Activated CD4-positive, alpha-beta T cell treated with anti-CD3 and anti-CD28 coated beads, Interleukin-2, amount 10 ng/mL, durations not matched to agents 7 days and 5 days (primary cell): ENCODE measurements at places on chromosomes 5 and 9. TPM values are rescaled to one million over a fixed set of nuclear protein-coding genes. Genes with fewer than 3 reads are reported as not detected.

DNA sequence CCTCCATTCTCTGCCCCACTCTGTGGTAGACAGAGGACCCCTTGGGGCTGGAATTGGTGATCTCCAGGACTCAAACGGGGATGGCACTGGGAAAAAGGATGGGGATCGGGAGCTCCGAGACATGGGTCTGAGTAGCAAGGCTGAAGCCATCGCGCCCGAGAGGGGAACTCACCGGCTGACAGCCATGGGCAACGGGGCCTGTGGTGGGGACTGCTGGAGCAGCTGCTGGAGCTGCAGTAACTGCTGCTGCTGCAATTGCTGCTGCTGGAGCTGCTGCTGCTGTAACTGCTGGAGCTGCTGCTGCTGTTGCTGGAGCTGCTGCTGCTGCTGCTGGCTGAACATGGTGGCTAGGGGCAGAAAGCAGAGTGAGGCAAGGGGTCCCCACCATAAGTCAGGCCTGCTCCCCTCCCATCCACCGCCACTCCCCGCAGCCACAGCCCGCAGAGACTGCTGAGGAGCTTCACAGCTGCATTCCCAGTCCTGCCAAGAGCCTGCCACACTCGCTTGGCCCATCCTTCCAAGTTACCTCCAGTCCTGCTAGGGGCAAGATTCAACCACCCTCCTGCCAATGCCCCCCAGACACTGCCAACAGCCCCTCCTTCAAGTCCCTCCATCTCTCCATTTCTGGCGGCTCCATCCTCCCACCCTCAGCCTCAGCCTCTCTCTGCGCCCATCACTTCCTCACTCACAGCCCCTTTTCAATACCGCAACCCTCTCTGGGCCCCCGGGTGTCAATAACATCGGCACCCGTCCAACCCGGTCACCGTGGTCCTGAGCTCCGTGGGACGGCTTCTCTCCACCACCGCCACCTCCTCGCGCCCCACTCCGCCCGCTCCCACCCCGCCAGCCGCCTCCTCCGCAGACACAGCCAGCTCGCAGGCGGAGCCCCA lies 611 bp downstream of the CIZ1 start:
- no peak for DNase-seq

DNA sequence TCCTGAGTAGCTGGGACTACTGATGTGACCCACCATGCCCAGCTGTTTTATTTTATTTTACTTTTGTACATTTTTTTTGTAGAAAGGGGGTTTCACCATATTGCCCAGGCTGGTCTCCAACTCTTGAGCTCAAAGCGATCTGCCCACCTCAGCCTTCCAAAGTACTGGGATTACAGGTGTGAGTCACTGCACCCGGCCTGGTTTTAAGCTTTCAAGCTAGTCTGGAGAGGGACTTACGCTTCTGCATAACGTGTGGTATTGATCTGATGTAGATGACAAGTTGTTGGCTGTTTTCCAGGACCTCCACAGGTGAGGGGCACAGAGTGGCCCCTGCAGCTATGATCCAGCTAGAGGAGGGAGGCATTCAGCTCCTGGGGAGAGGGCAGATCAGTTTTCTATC lies 6.8 kb upstream of the CCL21 start:
- DNase-seq = no peak

DNA sequence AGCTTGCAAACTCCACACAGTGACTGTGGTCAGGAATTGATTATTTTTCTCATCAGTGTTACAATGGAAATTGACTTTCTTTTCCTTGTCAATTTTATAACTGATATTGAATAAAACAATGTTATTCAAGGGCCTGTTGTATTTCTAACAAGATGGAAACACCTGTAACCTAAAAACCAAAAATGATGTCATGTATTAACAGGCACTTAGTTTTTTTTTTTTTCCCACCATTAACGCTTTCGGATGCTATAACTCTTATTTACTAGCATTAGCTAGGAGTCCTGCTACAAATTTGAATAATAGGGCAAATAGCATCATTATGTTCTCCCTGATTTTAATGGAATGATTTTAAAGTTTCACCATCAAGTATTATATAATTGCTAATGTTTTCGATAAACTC lies 30.3 kb downstream of the RNF180 start:
- DNase-seq = no peak

Gene HARS1
- 71.5 TPM for total RNA-seq

Gene FBXL7
- total RNA-seq = not detected

Gene HRCT1
- total RNA-seq = not detected

GRCh38 chr5:151413800-151414199 lies 33.6 kb upstream of the SLC36A1 start:
- no peak for DNase-seq

DNA sequence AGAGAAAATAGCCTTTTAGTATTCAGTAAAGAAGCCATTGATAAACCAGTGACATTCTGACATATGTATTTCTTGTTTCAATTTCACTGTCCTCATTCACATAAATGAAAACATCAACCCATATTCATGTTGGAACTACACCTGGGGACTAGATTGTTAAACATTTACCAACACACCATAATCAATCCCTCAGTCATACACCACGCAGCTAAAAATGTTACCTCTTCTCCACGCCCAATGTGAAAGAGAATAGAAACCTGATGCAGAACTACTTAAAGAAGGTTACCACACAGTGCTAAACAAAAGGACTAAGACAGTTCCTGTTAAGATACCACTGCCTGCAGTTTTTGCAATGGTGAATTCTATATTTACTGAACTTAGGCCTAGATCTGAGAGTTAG lies 518.9 kb downstream of the PRELID2 start:
- no peak for DNase-seq

- no peak for DNase-seq
These were observed 507.3 kb upstream of the TYRP1 start for GRCh38 chr9:12185856-12186255.

DNA sequence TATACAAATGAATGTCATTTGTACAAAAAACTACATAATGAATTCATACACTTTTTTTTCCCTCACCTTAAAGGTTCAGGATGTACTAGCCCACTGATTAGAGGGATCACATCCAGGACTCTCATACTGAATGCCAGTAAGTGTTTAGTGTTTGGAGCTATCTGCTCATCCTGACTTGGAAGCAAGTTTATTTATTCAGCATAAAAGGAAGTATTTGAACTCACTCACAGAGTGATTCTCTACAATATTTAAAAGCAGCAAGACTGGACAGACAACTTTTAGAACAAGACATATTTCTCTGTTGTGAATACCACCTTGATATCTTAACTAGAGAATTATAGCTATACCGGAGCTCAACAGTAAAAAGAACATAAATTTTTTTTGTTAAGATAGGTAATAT lies 14.8 kb upstream of the IQGAP2 start:
- no peak for DNase-seq

GRCh38 chr9:15720861-15721260 lies 168.0 kb downstream of the CCDC171 start:
- no peak for DNase-seq

Gene CXCL14
- not detected for total RNA-seq

Gene GABBR2
- total RNA-seq = not detected

DNA sequence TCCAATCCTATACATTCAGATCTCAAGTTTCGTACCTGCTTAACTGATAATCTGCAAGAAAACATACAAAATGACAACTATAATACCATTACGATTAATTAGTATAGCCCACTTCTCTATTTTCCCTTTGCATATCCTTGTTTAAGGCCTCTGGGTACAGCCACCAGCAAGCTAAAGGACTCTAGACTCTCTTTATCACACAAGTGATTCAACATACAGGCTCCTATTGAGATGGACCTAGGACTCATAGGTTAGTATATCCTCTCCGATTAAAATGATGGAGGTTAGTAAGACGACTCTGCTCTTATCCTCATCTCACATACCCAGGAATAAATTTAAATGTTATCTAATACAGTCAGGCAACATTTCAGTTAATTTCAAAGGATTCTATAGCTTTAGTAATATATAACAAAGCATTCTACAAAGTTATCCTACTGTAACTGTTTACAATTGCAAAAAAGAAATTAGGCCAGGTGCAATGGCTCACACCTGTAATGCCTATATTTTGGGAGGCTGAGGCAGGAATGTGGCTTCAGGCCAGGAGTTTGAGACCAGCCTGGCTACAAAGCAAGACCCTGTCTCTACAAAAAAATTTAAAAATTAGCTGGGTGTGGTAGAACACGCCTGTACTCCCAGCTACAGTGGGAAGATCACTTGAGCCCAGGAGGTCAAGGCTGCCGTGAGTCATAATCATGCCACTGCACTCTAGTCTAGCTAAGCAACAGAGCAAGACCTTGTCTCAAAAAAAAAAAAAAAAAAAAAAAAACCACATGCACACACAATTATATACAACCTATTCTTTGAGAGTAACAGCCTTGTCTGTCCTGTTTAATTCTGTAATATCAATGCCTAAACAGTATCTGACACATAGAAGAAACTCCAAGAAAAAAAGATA lies 15.4 kb downstream of the HAUS6 start:
- DNase-seq = no peak

Gene SV2C
- total RNA-seq = 0.07 TPM

Gene TLX3
- not detected for total RNA-seq

- DNase-seq = no peak
These were observed 26.3 kb downstream of the FAF2 start for GRCh38 chr5:176474476-176474875.

DNA sequence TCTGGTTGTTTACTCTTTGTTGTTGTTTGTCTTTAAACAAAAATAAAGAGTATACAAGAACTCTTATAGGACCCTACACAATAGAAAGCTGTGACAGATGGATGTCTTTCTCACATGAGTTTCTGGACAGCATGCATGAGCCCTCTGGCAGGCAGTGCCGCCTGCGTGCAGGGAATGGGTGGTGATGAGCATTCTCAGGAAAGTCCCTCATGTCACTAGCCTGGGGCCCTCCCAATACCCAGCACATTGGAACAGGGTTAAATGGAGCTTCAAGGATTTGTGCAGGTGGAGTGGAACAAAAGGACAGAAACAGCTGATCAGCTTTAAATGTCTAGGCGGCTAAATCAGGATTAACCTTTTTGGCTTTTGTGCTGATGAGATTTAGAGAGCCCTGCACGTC lies 181.0 kb upstream of the CD180 start:
- DNase-seq = no peak

GRCh38 chr9:15824310-15824709 lies 271.5 kb downstream of the CCDC171 start:
- DNase-seq = no peak

GRCh38 chr9:110767559-110768063 lies 99.0 kb downstream of the MUSK start:
- DNase-seq = no peak

Gene ALDOB
- not detected for total RNA-seq

GRCh38 chr5:169742771-169743296 lies 105.8 kb downstream of the DOCK2 start:
- no peak for DNase-seq

- DNase-seq = no peak
These were observed 114.0 kb downstream of the MAT2B start for GRCh38 chr5:163619273-163619934.

- no peak for DNase-seq
These were observed 296.8 kb downstream of the SMARCA2 start for GRCh38 chr9:2311920-2312319.

- DNase-seq = no peak
These were observed 248.9 kb downstream of the PIK3R1 start for GRCh38 chr5:68464424-68464823.

- no peak for DNase-seq
These were observed 117.9 kb upstream of the GRIA1 start for GRCh38 chr5:153372425-153373129.

DNA sequence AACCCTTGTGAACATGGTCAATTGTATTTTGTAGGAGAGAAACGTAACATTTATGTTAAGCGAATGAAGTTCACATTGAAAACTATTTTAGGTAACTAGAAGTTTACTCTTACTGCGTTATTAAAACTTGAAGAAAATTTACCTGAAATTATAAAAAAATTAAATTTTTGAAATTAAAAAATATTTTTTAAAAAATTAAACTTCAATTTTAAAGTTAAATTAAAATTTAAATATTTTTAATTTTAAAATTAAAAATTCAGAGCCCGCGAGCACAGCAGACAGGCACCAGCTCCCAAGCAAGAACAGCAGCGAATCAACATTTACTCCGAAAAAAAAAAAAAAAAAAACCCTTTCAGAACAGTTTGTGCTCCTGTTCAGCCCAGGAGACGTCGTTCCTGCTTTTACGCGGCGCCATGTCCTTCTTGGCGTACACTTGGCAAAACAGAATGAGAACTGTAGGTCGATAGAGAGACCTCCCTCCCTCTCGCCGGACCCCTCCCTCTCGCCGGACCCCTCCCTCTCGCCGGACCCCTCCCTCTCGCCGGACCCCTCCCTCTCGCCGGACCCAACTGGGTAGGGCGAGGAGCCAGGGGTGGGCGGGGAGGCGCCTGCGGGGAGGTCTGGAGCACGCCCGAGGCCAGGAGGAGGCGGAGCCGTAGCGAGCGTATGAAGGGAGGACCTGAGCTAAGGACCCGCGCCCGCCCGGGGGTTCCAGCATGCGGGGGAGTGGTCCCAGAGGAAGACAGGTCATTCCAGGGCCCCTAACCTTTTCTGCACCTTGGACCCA lies 235.8 kb downstream of the ROR2 start:
- DNase-seq = peak; percentile 12

GRCh38 chr5:180135128-180135955 lies 63.8 kb upstream of the RNF130 start:
- no peak for DNase-seq

- DNase-seq = no peak
These were observed 10.6 kb downstream of the GPR150 start for GRCh38 chr5:95630394-95630917.

- DNase-seq = no peak
These were observed 284.0 kb upstream of the IRX2 start for GRCh38 chr5:3035452-3035851.

DNA sequence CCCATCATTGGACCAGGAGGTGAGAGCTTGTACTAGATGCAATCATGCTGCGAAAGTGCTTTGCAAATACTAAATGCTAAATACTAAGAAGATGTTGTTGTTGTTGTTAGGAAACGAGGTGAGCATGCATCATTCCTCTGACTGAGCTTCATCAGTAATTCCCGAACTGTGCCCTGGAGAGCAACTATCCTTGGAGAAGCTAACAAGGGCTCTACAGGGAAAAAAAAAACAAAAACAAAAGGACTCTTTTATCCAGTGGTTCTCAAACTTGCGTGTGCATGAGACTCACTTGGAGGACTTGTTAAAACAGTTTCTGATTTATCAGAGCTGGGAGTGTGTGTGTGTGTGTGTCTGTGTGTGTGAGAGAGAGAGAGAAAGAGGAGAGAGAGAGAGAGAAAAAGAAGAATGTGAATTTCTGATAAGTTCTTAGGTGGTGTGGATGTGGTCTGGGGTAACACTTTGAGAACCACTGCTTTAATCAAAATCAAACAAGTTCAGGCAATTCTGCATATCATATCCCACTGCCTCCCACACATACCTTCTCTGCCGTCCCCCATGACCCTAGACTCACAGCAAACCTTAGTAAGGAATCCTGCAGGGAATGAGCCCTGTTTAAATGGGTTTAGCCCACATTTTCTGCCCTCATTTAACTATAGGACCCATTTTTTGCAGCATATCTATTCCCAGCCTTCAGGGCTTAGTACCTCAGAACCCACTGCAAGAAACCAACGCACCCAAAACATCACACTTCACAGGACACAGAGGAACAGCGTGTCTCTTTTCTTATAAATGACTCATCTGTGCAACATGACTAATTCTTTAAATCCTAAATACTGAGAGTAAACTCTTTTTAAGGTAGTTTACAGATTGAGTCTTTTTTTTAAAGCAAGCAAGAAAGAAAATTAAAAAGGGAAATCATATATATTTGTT lies 48.9 kb downstream of the PDE6A start:
- DNase-seq = no peak
